ENCODE measurements at places on chromosomes 4 and X.

DNA sequence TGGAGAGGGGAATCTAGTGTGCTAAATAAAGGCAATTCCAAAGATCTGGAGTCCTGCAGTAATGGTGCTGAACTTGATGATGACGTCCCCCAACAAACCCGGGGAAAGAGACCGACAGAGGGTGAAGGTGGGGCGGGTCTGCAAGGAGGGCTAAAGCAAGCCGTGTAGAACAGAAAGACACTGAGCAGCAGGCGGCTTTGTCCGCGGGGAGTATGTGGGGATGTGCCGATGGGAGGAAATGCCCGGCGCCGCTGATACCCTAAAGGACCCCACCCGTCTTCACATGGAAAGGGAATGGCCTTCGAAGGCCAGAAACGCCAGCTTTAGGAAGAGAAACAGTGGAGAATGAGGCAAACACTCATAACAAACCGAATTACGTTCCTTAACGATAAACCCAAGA lies 528.9 kb downstream of the ZNF674 start:
- no peak for DNase-seq

DNA sequence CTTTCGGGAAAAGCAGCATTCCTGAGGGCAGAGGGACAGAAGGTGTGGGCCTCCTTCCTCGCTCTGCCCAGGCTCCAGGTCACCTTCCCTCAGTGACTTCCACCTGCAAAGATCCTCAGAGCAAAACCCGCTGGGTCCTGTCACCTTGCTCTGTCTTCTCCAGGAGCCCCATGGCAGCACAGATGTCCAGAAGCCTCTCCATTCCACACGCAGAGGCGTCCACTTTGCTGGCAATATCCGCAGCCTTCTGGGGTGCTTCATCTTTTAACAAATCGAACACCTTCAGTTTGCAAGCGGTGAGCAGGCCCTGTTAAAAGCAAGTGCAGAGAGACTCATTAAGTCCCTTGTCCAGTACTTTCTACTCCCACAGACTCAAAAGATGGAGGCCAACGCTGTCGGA lies 27.3 kb downstream of the ASMTL start:
- DNase-seq = no peak

DNA sequence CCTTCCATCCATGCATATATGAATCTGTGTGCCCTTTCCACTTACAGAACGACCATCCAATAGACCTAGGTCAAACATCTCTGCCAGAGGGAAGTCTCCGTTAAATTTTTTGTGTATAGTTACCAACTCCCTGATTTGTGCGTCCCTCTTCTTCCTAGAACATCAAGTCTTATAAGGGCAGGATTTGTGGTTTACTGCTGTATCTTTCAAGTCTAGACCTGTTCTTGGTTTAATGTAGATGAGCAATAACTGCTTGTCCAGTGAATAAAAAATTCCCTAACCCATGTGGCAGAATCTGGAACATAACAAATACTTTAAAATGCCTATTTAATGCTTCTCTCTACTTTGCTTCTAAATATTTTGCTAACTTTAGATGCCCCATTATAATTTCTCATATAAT lies 988.8 kb downstream of the RAPGEF2 start:
- DNase-seq = no peak

GRCh38 chr4:142336251-142336934 lies 509.7 kb downstream of the INPP4B start:
- no peak for DNase-seq

DNA sequence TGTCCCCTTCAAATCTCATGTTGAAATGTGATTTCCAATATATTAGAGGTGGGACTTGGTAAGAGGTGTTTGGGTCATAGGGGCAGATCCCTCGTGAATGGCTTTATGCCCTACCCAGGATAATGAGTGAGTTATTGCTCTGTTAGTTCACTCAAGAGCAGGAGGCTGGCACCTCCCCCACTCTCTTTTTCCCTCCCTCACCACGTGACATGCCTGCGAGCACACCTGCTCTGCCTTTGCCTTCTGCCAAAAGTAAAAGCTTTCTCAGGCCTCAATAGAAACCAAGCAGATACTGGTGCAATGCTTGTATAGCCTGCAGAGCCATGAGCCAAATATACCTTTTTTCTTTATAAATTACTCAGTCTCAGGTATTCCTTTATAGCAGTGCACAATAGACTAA lies 286.3 kb upstream of the UGT8 start:
- no peak for DNase-seq

DNA sequence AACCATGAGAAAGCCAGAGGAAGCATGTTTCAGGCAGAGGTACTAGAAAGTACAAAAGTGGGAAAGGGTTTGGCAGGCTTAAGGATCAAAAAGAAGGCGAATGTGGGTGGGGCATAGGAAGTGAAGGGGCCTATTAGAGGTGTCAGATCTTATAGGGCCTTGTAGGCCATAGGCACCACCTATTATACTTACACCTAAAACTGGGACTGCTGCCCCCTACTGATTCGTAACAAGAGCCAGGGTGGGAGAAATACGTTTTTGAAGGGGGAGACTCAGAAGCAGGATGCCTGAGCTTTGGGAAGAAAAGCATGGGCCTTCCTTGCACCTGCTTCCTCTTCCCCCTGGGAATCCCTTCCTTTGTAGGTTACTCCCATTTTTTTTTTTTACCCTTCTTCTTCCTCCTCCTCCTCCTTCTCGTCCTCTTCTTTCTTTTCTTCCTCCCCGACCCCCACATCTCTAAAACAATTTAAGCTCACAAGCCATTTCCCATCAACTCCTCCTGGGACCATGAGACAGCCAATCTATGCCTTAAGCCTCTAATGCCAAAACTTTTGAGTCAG lies 40.7 kb upstream of the GPC3 start:
- DNase-seq = no peak

GRCh38 chr4:5954056-5954760 lies 61.3 kb upstream of the CRMP1 start:
- DNase-seq = no peak

- DNase-seq = no peak
Observed at GRCh38 chr4:21470535-21470934, 478.0 kb downstream of the KCNIP4 start.

DNA sequence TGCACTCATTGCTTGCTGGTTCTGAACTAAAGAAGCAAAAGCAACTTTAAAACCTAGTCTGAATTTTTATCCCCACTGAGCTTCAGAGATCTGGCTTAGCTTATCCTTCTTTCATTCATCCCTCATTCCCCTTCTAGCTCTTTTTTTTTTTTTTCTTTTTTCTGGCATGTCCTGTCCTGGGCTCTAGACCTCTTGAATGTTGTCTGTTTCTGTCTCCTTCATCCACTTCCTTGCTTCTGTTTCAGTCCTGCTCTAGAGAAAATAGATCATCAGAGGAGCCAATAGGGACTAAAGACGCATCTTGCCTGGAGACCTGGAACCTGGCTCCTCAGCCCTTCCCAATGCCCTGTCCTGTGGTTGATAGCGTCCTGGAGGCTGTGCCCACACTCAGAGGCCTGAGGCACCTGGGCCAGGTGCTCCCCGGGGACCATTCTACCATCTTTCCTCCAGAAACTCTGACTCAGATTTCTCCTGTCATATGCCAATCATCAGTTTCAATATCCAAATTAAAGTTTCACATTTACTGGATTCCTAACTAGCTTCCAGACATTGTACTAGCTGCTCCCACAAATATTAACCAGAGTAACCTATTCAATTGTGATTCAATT lies 115.7 kb upstream of the GATB start:
- DNase-seq = no peak

- no peak for DNase-seq
Observed at GRCh38 chrX:63013549-63013948, 337.6 kb downstream of the SPIN4 start.

GRCh38 chr4:2416564-2417225 lies 1.8 kb downstream of the ZFYVE28 start:
- no peak for DNase-seq

DNA sequence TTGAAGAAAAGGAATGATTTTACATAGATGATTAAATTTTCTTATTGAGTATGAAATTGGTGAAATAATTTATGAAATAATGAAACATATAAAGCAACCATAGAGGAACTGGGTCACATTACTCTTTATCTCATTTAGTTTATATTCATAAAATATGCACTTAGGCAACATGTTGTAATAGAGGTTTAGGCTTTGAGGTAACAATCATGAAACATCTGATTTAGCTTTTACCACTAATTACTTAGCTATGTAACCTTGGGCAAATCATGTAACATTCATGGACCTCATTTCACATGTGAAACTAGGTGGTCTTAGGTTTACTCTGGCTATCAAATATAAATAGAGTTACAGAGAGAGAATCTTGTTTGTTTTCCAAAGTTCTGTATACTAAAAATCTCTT lies 54.5 kb upstream of the SMARCA5 start:
- no peak for DNase-seq

Measured in T follicular helper cell (primary cell).